Dermis microvascular lymphatic vessel endothelial cell (primary cell): ENCODE measurements at places on chromosomes 7 and 10. TPM values are rescaled to one million over a fixed set of nuclear protein-coding genes. Genes with fewer than 3 reads are reported as not detected.

Gene PLXNA4
- 5.3 and 15.4 TPM in 2 replicates for total RNA-seq

Gene EFCAB10
- not detected in 2 replicates for total RNA-seq

Gene OIT3
- total RNA-seq = under 0.01 and 0.13 TPM in 2 replicates

Gene NUB1
- 26.3 and 31.4 TPM in 2 replicates for total RNA-seq

Gene LAMB4
- 0.13 TPM in 2 replicates for total RNA-seq

Gene CARD11
- 3.2 and 7.0 TPM in 2 replicates for total RNA-seq

Gene SYT15
- total RNA-seq = 0.39 and 1.0 TPM in 2 replicates

Gene TMEM178B
- total RNA-seq = under 0.01 TPM in 2 replicates

Gene BAG3
- total RNA-seq = 4.9 and 8.3 TPM in 2 replicates

Gene OGDHL
- 0.13 and 1.0 TPM in 2 replicates for total RNA-seq

Gene PLEKHS1
- not detected in 2 replicates for total RNA-seq

Gene WBP1L
- total RNA-seq = 35.8 and 81.3 TPM in 2 replicates

Gene CCDC172
- total RNA-seq = not detected in 2 replicates

Gene LRGUK
- total RNA-seq = under 0.01 and 0.13 TPM in 2 replicates

Gene MCU
- total RNA-seq = 37.7 and 39.0 TPM in 2 replicates

Gene MYO1G
- total RNA-seq = under 0.01 and 0.13 TPM in 2 replicates

Gene SLC16A9
- total RNA-seq = 0.26 TPM in 1 of 2 replicates, not detected in the other

Gene NRG3
- total RNA-seq = 8.2 and 19.1 TPM in 2 replicates

Gene BAIAP2L1
- total RNA-seq = 0.25 and 0.26 TPM in 2 replicates

Gene SLC25A13
- 21.6 and 30.1 TPM in 2 replicates for total RNA-seq

Gene PKD2L1
- total RNA-seq = not detected in 2 replicates

Gene NSUN6
- 3.3 and 3.5 TPM in 2 replicates for total RNA-seq

Gene CALHM2
- total RNA-seq = 16.0 and 16.2 TPM in 2 replicates

Gene SLC39A12
- under 0.01 TPM in 1 of 2 replicates, not detected in the other for total RNA-seq

Gene SPAM1
- not detected in 2 replicates for total RNA-seq

Gene MAP3K8
- 2.3 and 4.4 TPM in 2 replicates for total RNA-seq

Gene WNT16
- not detected in 2 replicates for total RNA-seq

Gene TFR2
- 0.13 and 0.26 TPM in 2 replicates for total RNA-seq

Gene GSAP
- total RNA-seq = 4.5 and 7.3 TPM in 2 replicates

Gene BEND7
- 4.9 and 8.5 TPM in 2 replicates for total RNA-seq

Gene EGFR
- total RNA-seq = 0.26 and 0.38 TPM in 2 replicates

Gene FFAR4
- not detected in 2 replicates for total RNA-seq

Gene OR2A12
- not detected in 2 replicates for total RNA-seq

Gene MMD2
- total RNA-seq = not detected in 2 replicates

Gene BICC1
- total RNA-seq = under 0.01 TPM in 1 of 2 replicates, not detected in the other

Gene TUBAL3
- not detected in 2 replicates for total RNA-seq

Gene SLC13A4
- not detected in 2 replicates for total RNA-seq

Gene ANKRD7
- 0.13 TPM in 2 replicates for total RNA-seq

Gene MYH16
- under 0.01 and 0.13 TPM in 2 replicates for total RNA-seq

Gene LIPF
- not detected in 2 replicates for total RNA-seq

Gene SPDYE2B
- total RNA-seq = not detected in 2 replicates

Gene NOS3
- 28.4 and 31.6 TPM in 2 replicates for total RNA-seq
